ENCODE measurements at places on chromosomes 12 and 14. TPM values are rescaled to one million over a fixed set of nuclear protein-coding genes. Genes with fewer than 3 reads are reported as not detected.

The BDKRB1 gene
- 0.71 TPM for total RNA-seq

The CRACR2A gene
- 4.7 TPM for total RNA-seq

The CCDC196 gene
- total RNA-seq = not detected

The SYCP3 gene
- total RNA-seq = not detected

The SPTB gene
- total RNA-seq = 0.67 TPM

The MYF5 gene
- total RNA-seq = not detected

The LRFN5 gene
- total RNA-seq = 3.6 TPM

The KRT75 gene
- total RNA-seq = not detected

The RD3L gene
- not detected for total RNA-seq

The KLRB1 gene
- 0.39 TPM for total RNA-seq

The KLRC2 gene
- total RNA-seq = not detected

The SCARB1 gene
- total RNA-seq = 135 TPM

The GDF3 gene
- total RNA-seq = 0.26 TPM

The OR10P1 gene
- not detected for total RNA-seq

The BCAT1 gene
- 40.8 TPM for total RNA-seq

The MAPK1IP1L gene
- 89.6 TPM for total RNA-seq

The AQP2 gene
- total RNA-seq = not detected

The TAS2R8 gene
- total RNA-seq = not detected

The MYH6 gene
- not detected for total RNA-seq

The NFE2 gene
- total RNA-seq = 4.9 TPM

The AKT1 gene
- total RNA-seq = 170 TPM

The IL23A gene
- total RNA-seq = 0.55 TPM

The TAS2R19 gene
- total RNA-seq = 2.8 TPM

The WBP11 gene
- total RNA-seq = 45.4 TPM

The ITGB7 gene
- total RNA-seq = 2.3 TPM

The RPGRIP1 gene
- 0.80 TPM for total RNA-seq

The PRPH gene
- total RNA-seq = 0.55 TPM

All from mesenteric fat pad (tissue), 1 donor.